Activated CD4-positive, alpha-beta T cell treated with anti-CD3 and anti-CD28 coated beads, Interleukin-2, amount 10 ng/mL, durations not matched to agents 7 days and 5 days (primary cell): ENCODE measurements at places on chromosomes 5 and 9. TPM values are rescaled to one million over a fixed set of nuclear protein-coding genes. Genes with fewer than 3 reads are reported as not detected.

Gene IL13
- 2.8 TPM for total RNA-seq

Gene RNF180
- total RNA-seq = not detected

Gene MSX2
- total RNA-seq = 0.17 TPM

Gene SPAAR
- total RNA-seq = not detected

Gene CKMT2
- total RNA-seq = not detected

Gene DBN1
- 4.2 TPM for total RNA-seq

Gene YTHDC2
- total RNA-seq = 24.9 TPM

DNA sequence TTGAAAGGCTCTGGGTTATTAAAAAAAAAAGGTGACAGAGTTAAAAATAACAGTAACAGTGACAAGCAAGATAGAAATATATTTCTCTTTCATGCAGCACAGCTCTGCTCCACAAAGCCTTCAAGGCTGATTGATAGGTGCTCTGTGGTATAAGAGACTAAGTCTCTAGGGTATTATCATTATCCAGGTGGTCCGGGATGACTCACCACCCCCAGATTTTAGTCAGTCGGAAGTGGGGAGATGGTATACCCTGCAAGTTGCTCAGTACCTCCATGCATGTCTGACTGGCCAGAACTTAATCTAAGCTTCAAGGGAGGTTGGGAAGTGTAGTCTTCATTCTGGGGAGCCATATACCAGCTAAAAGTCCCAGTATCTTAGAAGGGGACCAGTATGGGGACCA, 76.1 kb downstream of the SLC1A3 start:
- no peak for DNase-seq

- DNase-seq = peak; percentile 93
Measured at GRCh38 chr5:139439013-139439903, at the start of gene DNAJC18. Gene DNAJC18, minus strand, starts transcription at chr5:139439525. Its CDS starts 80 bp downstream, at chr5:139439445.

DNA sequence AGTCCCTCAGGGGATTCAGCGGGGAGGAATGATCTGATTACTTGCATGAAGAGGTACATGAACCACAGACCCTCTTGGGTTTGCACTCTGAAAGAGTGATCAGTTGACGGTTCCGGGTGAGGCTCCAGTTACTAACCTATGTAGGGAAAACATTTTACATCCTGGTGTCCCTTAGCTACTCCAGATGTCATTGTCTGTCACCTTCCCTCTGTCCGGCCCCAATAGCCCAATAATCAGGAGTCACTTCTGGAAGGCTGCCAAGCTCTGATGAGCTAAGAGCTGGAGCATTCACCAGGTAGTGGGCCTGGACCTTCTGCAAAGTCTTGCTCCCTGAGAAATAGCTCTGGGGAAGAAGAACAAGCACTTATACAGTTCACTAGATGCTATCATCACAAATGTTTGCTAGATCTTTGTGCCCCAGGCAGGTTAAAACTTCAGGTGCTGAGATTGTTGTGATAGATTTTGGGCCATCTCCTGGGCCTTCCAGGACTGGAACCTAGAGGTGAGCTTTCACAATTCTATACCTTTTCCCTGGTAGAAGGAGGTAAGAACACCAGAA, 64.5 kb downstream of the ENTREP1 start:
- no peak for DNase-seq

DNA sequence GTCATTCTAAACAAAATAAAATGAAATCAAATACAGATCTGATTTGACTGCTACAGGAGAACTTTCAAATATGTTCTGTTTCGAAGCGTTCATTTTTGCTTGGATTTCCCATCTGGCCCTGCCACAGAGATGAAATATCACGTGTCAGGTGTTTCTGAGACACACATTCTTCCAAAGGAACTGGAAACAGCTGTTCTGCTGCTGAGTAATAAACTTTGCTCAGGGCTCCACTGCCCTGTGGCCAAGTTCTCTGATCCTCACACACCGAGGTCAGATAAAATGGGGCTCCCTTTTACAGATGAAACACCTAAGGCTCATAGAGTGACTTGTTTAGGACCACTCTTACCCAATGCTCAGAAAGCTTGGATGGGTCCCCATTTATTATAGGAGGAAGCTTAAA, 42.5 kb downstream of the FRMPD1 start:
- DNase-seq = no peak

GRCh38 chr5:44536650-44537260, 147.5 kb upstream of the FGF10 start:
- DNase-seq = peak; percentile 18

DNA sequence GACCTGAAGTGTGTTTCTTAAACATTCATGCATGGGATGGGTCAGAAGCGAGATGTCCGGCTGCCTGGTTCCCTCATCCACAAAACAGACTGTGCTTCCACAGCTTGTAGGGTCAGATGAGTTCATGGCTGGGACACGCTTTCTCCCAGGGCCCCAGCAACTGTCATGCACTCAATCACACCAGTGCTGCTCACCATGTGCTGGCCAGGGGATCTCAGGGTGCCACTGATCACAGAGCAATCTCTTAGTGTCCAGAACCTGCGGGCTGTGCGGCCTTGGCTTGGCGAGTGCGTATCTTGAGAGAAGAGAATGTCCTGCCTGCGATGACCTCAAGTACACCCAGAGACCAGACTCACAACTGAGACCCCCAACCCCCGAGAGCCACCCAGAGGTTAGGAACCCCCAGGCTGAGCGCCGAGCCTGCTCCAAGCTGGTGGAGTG, 26.0 kb upstream of the FCN2 start:
- no peak for DNase-seq

DNA sequence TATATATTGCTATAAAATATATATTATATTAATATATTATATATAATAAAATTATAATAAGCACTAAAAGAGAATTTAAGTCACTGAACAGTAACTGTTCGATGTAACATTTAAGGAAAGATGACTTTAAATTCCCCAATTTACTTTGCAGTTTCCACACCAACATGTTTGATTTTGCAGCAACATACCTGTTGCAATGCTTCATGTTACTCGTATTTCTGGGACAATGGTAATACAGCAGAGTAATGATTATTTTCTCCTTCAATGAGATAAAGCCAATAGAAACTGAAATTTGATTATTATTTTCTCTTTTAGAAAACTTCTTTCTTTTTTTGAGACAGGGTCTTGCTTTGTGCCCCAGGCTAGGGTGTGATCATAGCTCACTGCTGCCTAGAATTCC, 9.5 kb upstream of the NAA35 start:
- DNase-seq = no peak

DNA sequence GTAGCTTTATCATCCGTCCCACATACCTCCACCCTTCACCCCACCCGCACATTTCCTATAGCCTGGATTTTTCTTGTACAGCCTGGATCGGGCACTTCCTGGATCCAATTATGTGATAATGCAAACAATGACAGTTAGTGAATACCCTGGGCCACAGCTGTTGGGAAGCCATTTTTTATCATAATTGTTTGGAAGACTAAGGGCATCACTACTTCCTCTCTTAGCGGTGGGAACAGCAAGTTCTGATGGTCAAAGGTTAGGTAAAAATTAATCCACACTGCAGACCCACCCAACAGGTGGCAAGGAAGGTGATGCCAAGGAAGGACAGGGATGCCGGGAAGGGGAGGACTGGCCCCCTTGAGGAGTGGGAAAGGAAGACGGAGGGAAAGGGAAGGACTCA, 183.7 kb downstream of the SAXO1 start:
- DNase-seq = no peak

DNA sequence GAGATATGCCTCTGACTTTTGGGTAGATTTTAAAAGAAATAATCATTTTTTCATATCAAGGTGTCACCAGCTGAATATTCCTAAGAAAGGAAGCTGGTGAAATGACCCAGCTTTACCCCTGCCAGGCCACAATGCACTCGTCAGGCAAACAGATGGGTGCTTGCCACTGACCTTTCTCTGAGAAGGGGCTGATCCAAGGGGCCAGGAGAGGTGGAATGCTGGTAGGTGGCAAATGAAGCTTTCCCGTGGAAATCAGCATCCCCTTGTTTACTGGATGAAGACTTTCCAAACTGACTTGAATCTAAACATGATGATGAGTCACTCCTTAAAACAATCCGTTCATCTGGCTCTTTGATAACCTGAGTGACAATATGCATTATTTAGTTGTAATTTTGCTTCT, 44.3 kb upstream of the PLPP6 start:
- no peak for DNase-seq

DNA sequence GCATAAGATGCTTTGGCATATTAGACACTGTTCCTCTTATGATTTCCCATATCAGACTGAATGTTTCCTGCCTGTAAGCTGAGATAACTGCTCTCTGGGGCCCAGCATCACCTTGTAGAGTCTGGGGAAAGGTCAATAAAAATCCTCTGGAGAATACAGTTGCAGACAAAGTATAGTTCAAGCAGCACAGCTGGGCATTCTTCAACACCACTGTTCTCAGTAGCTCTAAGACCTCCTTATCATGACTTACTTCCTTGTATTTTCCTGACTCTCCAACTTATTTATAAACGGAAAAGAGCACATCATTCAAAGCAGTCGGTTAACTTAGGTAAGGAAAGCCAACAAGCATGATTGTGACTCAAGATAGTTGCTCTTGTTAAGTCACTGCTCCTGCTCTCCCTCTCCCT, 208.7 kb upstream of the RASEF start:
- no peak for DNase-seq

DNA sequence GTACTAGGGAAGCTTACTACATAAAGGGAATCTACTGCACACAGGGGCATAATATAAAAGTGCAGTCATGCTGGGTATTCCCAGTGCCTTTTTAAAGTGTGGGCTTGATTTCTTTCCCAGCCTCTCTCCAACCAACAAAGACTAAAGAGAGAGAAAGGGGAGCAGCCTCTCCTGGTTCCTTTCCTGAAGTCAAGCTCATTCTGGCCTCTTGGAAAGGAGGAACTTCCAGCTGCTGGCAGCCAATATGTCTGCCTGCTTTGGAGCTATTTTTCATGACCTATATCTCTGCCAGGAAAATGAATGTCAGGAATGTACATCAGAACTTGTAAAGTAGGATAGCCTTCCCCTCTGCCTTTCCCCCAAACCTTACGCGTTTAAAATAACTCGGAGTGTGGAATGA, 57.1 kb downstream of the RAB3C start:
- DNase-seq = no peak
